ENCODE measurements at places on chromosomes 1 and 21.
A peak's percentile ranks its signal among the peaks of the same experiment; 100 is the strongest.

DNA sequence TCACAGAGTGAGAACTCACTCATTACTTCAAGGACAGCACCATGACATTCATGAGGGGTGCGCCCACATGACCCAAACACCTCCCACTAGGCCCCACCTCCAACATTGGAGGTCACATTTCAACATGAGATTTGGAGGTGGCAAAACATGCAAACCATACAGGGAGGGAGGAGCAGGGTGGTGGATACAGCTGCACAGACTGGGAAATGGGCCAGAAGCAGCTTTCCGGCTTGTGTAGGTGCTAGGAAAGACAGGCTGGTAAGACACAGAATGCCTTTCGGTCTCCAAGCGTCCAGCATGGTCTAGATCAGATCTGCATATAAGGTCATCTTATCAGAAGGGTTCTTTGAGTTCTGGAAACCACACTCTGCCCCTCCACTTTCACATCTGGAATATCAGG lies 35.1 kb upstream of the TINAGL1 start:
- no peak for DNase-seq

- no peak for DNase-seq
Measured at GRCh38 chr1:48329486-48329885, 107.0 kb downstream of the SLC5A9 start.

DNA sequence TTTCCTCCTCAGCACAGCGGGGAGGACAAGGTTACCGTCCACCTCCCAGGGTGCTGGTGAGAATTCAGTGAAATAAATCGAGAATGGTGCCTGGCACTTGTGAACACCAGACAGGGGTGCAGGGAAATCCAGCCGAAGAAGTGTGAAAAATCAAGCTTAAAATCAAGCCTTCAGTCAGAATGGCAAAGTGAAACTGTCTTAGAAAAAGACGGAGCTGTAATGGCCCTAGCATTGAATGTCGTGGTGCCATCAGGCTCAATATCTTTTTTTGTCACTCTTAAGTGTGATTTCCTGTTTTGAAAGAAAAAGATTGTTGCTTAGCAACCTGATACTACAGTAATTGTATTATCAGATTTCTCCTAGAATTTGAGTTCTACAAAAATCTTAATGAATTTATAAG lies 22.1 kb downstream of the EDARADD start:
- DNase-seq, result no peak

DNA sequence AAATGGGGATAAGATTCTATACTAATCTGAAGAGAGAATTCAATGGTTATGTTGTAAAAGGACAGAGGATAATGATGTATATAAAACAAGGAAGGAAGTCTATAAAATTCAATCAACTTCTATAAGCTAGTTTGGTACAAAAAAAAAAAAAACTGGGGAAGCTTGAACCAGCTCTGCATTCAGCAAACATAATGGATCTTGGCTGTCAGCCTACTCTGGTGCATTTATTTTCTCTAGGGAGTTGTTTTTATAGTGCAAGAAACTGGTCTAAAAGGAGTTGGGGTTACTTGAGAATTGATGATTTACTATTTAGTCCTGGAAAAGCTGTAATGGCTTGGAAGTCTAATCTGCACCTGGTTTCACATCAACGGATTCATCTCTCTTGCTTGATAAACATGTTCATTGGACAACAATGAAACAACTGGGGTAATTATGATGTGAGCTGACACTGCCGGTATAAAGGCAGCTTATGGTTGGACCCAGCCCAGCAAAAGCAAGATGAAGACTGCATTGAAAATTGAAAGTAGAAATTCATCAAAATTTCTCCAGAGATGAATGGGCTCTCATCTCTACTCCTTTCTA lies 199.4 kb upstream of the NRIP1 start:
- no peak for DNase-seq

- no peak for DNase-seq
Measured at GRCh38 chr1:27346991-27347624, 5.3 kb downstream of the SYTL1 start.

DNA sequence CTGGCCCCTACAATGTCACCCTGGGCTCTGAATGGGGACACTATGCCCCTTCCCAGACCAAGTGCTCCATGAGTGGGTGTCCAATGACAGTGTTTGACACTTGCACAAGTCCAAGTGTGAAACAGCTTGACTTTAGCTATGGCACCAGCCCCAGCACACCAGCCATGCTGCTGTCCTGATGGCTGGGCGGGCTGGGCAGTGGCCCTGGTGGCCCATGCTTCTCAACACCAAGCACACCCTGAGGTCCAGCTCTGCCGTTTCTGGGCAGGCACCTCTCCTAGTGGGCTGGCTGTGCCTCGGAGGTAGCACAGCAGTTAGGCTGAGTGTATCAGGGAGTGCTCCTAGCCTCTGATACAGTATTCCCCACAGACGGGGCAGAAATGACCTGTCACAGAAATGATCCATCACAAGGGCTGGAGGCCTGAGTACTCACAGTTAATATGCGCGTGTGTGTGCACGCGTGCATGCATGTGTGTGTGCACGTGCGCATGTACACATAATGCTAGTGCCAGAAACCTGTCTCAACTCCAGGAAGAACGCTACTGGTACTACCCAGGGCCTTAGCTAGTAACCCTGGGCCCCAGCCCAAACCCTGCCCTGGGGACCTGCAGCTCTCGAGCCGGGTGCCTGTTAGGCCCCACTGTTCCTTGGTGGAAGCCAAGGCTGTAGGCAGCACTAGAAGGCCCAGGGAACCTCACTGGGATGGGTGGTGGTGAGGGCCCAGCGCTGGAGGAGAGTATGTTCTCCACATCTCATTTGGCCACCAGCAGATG lies 134.0 kb downstream of the DMRTB1 start:
- DNase-seq, result peak; percentile 65

DNA sequence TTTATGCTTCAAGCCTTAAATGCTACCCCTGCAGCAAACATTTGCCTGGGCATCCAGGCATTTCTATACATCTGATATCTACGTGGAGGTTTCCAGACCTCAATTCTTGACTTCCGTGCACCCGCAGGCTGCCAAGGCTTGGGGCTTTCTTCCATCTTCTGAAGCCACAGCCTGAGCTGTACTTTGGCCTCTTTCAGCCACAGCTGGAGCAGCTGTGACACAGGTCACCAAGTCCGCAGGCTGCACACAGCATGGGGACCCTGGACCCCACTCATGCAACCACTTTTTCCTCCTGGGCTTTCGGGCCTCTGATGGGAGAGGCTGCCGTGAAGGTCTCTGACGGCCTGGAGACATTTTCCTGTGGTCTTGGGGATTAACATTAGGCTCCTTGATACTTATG lies 5.4 kb upstream of the HAO2 start:
- DNase-seq, result no peak

DNA sequence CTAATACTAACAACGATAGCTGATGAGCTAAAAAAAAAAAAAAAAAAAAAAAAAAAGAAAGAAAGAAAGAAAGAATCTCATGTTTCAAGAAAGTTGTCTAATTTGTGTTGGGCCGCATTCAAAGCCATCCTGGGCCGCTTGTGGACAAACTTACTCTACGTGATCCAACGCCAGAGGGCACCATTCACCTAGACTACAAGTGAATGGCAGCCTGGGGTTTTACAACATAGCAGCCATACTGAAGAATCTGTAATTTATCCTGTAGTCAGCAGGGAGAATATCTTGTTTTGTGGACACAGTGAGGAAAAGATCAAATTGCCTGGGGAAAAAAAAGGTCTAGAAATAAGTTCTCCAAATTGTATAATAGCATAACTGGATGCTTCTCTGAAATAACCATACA lies 47.0 kb downstream of the CYP2J2 start:
- no peak for DNase-seq

DNA sequence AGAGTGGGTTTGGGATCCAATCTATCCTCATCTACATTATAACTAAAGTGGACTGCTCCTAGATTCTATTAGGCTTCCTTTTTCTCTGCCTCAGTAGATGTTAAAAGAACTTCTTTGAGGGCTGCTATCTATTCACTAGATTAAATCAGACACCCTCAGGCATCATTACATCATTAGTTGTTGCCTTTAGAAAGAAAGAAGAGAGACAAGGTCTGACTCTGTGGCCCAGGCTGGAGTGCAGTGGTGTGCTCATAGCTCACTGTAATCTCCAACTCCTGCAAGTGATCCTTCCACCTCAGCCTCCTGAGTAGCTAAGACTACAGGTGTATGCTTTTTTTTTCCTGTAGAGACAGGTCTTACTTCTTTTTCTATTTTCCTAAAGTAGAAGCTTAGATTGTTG lies 71.1 kb upstream of the EXO1 start:
- no peak for DNase-seq

DNA sequence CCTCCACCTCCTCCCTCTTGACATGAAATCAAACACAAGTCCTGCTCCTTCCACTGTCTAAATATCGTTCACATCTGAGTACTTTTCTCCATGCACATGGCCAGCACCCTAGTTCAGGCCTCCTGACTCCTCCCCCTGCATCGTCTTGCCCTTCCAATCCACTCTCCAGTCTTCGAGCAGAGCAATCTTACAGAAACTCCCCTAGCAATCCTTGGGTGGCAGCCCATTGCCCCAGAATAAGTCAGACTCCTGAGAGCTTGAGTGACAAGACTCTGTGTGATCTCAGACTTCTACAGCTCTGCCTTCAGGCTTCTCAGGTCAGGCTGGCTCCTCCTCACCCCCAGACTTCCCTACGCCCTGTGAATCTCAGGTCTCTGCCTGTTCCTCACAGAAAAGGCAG lies 5.5 kb downstream of the SH2D2A start:
- DNase-seq, result no peak

GRCh38 chr1:11316701-11317100 lies 43.7 kb downstream of the UBIAD1 start:
- DNase-seq, result no peak

DNA sequence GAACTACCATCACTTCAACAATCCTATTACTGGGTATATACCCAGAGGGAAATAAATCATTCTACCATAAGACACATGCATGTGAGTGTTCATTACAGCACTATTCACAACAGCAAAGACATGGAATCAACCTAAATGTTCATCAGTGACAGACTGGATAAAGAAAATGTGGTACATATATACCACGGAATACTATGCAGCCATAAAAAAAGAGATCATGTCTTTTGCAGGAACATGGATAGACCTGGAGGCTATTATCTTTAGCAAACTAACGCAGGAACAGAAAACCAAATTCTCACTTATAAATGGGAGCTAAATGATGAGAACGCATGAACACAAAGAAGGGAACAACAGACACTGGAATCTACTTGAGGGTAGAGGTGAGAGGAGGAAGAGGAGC lies 39.0 kb downstream of the KIAA0319L start:
- no peak for DNase-seq

- DNase-seq, result no peak
Measured at GRCh38 chr1:24939675-24940193, 9.7 kb upstream of the RUNX3 start.

DNA sequence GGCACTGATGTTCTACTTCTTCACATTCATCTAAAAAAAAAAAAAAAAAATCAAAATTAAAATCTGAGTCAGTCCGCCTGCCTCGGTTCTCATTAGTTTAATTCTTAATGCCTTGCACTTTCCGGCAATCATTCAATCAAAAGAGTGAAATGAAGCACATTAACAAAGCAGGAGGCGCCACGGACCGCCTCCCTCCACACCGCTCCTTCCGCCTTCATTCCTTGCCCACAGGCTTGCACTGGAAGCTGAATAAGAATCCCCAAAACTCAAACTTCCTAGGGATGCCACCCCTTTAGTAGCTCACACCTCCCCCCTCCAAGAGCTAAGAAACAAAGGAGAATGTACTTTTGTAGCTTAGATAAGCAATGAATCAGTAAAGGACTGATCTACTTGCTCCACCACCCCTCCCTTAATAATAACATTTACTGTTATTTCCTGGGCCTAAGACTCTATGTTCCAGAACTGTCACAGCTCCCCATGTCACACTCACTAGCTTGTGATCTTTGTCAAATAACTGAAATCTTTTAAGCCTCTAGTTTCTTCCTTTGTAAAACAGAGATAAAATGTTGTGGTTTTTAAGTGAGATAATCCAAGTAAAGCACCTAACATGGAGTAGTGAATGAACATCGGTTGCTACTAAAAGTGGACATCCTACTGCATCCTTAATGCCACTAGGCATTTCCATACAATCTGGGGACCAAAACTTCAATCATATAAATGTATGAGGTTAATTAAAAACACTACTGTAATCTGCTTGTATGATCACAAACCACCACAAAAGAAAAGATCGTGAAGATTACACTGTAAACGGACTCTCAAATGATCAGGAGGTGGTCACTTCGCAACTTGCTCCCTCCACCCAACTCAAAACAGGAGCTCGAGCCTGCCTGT lies 27.4 kb downstream of the LGALS8 start:
- DNase-seq, result no peak

- no peak for DNase-seq
Measured at GRCh38 chr1:55444667-55445066, 229.5 kb upstream of the USP24 start.

GRCh38 chr1:171898941-171899340 lies 57.6 kb downstream of the DNM3 start:
- DNase-seq, result no peak

DNA sequence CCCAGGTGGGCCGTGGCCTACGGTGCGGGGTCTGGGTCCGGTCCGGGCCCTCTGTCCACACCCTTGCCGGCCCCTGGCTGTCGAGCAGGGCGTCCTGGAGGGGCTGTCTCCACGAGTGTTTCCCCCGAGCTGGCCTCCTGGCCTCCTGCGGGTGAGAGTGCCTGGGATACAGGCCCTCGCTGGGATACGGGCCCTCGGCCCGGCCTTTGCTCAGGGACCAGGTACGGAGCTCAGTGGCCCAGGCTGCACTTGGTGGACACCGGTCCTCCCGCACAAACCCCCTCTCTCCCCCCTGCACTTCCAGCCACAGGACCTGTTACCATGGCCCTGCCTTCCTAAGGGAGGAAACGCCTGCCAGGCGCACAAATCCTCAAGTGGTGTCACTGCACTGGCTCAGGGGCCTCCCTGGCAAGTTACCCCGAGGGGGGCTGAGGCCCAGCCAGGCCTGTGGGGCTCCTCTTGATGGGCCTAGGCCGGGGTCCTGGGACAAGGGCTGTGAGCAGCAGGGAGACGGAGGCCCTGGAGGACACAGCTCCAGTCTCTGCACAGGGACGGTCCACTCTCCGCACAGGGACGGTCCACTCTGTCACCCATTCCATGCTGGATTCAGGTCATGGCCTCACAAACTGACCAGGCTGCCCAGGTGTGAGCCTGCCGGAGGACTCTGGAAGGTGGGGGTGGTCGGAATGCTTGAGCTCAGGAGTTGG lies 18.2 kb upstream of the RNF223 start:
- peak; percentile 41 for DNase-seq

GRCh38 chr1:214538496-214538895 lies 12.9 kb downstream of the PTPN14 start:
- DNase-seq, result no peak

DNA sequence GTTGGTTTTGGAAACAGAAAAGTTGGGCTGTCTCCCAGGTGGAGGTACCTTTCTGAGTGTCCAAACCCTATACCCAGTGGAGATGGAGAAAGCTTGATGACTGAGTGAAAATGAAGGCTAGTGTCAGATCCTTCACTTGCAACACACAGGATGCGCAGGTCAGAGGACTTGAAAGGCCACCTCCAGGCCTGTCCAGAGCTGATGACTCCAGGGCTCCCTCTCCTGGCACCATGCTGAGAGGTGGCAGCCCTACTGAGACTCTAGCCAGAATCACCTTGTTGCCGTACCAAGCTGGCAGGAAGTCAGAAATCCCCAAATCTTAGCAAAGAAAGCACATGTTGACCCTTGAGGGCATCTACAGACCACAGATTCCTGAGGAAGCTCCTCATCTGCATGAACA lies 16.4 kb downstream of the KNCN start:
- no peak for DNase-seq

GRCh38 chr1:53342735-53343470 lies 15.0 kb upstream of the LRP8 start:
- peak; percentile 40 for DNase-seq

GRCh38 chr1:159172614-159173291 lies 1.3 kb downstream of the CADM3 start:
- no peak for DNase-seq
